ENCODE measurements at places on chromosomes 16 and 17. TPM values are rescaled to one million over a fixed set of nuclear protein-coding genes. Genes with fewer than 3 reads are reported as not detected.

- DNase-seq = no peak
Observed at GRCh38 chr17:17527534-17527933, 31.3 kb upstream of the RASD1 start.

The TIGD7 gene
- total RNA-seq = 8.4 TPM

The TPSD1 gene
- not detected for total RNA-seq

The GUCY2D gene
- total RNA-seq = not detected

- DNase-seq = peak; percentile 96
Observed at GRCh38 chr16:20741554-20742285, at the start of gene THUMPD1. THUMPD1 (minus strand) TSS chr16:20741818; CDS start chr16:20741739, 79 bp downstream.

- no peak for DNase-seq
Observed at GRCh38 chr17:83144421-83145357, 65.3 kb downstream of the METRNL start.

The CHST4 gene
- total RNA-seq = not detected

GRCh38 chr17:44587339-44587738, 30.1 kb downstream of the FZD2 start:
- peak; percentile 88 for DNase-seq

DNA sequence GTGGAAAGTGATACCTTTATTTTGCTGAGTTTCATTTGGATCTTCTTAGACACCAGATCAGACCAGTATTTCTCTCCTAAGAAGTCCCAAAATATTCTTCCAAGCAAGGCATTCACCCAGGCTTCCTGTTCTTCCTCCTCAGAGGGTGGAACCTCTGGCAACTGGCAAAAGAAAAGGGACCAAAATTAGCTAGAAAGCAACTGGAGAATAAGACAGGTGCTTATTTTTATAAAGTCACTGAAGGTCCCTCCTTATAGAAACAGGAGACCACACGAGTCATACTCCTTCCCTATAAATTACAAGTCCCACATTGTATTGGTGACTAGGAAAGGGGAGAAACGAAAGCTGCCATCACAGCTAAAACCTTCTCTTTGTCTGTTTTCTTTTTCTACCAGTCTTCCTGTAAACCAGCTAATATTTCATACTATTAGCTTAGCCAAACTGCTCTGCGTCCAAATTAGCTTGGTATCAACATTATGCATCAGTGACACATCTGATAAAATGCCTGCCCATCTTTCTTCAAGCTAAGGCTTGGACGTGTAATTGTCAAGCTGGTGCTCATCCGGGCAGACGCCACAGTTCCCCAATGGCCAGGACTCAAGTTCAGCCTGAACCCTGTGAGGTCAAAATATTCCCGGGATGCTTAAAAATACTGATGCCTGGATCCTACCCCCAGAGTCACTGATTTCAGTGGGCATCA, 47.5 kb upstream of the ERN1 start:
- peak; percentile 81 for DNase-seq

GRCh38 chr17:31743797-31744196, 115.2 kb downstream of the COPRS start:
- no peak for DNase-seq

GRCh38 chr17:50766222-50767023, 895 bp downstream of the ANKRD40CL start:
- DNase-seq = peak; percentile 20

- DNase-seq = peak; percentile 15
Observed at GRCh38 chr17:20191056-20191455, 181.9 kb downstream of the SPECC1 start.

GRCh38 chr16:56303066-56303715, 111.9 kb downstream of the GNAO1 start:
- DNase-seq = no peak

DNA sequence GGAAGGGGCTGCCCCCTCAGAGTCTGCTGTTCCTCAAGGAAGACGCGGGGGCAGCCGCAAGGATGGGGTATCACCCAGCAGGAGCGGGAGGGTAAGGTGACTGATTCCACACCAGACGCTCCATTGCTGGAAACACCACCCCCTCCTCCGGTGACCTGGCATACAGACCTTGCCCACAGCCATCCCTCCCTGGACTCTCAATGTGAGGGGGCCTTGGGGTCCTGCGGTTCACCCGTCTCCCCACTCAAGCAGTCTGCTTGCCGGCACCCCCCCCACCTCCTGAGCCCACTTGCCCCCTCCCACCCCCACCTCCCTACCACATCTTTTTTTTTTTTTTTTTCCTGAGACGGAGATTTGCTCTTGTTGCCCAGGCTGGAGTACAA, 12.1 kb upstream of the HS3ST6 start:
- DNase-seq = no peak

DNA sequence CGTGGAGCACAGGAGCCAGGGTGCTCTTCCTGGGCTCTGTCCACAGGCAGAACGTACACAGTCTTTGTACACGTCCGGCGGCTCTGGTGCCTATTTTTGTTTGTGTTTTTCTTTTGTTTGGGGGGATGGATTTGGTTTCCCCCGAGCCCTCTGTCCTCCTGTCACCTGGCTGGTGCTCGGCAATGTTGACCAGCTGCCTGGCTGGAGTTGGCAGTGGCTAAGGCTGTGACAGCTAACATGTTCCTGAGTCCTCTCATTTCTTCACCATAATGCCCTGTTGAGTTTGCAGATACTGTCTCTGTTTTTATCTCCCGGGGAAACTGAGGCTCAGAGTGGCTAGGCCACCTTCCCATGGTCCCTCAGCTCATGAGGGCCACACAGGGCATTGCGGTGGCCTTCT, 25.7 kb downstream of the MAPT start:
- no peak for DNase-seq

DNA sequence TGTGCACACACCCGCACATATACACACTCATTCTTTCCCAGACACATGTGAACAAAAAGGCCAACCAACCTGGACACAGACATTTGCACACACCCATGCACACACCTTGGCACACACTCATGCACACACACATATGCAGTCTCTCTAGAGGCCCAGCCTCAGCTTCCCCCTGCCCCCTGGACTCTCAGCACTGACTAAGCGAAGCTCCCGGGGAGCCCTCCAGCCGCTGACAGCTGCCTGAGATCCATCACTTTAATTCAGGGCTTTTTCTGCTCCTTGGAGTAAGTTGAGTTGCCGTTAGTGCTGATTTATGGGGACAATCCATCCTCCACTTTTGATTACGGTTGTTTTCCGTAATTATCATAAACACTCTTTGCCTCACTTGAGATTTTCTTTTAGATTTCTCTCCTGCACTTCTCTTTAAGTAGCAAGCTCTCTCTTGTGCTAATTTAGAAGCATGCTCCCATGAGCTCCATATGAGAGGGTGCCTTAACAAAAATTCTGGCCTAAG, 158.6 kb upstream of the CDC42EP4 start:
- DNase-seq = no peak

GRCh38 chr17:10370016-10370608, 2.7 kb downstream of the MYH13 start:
- DNase-seq = no peak

- no peak for DNase-seq
Observed at GRCh38 chr17:48192321-48192731, 84.8 kb downstream of the SNX11 start.

All from myocyte (in vitro differentiated cells).